ENCODE measurements at places on chromosomes 6 and 20.

DNA sequence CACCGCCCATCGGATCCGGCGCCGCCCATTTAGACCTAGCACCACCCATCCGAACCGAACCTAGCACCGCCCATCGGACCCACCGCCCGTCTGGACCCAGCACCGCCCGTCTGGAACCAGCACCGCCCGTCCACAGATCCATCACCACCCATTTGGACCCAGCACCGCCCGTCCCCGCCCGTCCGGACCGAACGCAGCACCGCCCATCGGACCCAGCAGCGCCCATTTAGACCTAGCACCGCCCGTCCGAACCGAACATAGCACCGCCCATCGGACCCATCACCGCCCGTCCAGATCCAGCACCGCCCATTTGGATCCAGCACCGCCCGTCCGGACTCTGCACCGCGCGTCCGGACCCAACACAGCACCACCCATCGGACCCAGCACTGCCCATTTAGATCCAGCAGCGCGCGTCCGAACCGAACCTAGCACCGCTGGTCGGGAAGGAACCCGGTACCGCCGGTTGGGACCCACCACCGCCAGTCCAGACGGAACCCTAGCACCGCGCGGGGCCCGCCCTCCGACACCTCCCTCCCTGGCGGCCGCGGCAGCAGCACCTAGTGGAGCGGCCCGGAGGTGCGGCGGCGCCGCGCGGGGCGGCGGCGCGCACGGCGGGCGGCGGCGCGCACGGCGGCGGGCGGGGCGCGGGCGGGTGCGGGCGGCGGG lies 348 bp upstream of the AFDN start:
- DNase-seq, result peak; percentile 72

- no peak for DNase-seq
These were observed 2.1 kb downstream of the PRSS35 start for GRCh38 chr6:83514466-83514865.

- DNase-seq, result no peak
These were observed 66.9 kb downstream of the SYNJ2 start for GRCh38 chr6:158048589-158048988.

DNA sequence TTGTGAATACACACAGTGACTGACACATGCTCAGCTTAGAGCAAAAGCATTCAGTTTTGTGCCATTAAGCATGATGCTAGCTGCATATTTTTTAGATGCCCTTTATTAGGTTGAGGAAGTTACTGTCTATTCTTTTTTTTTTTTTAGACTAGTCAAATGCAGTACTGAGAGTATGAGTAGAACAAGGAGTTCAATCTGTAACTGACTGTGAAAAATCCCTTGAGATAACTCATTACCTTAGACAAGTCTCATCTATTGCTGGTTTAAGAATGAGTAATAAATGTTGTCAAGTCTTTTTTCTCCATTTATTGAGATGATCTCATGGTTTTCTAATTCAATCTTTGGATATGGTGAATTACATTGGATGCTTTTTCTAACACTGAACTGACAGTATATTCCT lies 23.2 kb downstream of the AHI1 start:
- no peak for DNase-seq

DNA sequence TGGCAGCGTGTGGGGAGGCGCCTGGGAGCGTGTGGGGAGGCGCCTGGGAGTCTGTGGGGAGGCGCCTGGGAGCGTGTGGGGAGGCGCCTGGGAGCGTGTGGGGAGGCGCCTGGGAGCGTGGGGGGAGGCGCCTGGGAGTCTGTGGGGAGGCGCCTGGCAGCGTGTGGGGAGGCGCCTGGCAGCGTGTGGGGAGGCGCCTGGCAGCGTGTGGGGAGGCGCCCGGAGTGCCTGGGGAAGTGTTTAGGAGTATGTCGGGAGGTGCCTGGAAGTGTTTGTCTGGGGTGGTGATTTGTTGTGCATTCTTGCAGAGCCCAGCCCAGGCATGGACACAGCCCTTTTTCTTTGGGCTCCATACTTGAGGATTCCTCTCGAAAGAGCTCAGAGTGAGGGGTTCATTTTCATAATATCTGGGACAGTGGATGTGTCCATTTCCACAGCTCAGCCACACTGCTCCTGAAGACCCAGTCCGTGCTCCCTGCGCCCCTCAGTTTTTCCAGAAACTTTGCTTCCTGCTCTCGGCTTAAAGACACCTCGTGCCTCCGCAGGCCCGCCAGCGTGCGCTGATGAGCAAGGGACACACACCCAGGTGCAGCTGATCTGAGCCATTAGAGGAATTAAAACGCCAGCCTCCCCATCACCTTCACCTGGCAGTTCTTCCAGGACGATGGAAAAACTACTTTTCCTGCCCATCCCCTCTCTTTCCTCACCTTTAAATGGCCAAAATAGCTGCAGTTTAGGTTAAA lies 172.2 kb upstream of the THBS2 start:
- no peak for DNase-seq

DNA sequence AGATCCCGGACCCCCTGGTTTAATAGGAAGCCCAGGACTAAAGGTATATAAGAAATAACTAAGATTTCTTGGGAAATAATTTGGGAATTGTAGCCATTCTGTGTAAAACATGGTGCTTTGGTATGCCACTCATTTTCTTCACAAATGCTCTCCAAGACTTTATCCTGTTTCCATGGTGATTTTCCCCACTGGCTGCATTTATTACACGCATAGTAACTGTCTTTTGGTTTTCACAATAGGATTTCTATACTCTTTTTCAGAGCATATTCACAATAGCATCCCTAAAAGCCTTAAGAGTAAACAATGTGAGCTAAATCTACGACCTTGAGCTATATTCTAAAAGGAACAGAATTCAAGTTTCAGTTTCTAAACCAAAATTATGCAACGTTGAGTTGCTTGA lies 160.8 kb downstream of the COL9A1 start:
- no peak for DNase-seq

DNA sequence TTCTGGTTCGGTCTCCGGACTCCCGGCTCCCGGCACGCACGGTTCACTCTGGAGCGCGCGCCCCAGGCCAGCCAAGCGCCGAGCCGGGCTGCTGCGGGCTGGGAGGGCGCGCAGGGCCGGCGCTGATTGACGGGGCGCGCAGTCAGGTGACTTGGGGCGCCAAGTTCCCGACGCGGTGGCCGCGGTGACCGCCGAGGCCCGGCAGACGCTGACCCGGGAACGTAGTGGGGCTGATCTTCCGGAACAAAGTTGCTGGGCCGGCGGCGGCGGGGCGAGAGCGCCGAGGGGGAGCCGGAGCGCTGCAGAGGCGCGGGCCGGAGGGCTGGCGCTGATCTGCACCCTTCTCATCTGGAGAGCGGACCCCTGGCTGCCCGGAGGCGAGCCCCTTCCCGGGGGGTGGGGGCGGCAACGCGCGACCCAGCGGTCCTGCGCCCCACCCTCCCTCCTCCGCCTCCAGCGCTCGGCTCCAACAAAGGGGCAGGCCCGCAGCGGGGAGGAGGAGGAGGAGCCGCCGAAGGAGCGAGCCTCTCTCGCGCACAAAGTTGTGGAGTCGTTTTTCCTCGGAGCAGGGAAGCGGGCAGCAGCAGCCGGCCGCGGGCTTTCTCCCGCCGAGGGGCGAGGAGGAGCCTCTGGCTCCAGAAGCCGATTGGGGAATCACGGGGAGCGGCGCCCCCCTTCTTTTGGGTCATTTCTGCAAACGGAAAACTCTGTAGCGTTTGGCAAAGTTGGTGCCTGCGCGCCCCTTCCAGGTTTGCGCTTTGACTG lies at the start of gene UTRN:
UTRN (plus strand) TSS at position 553 of the 765 bp plus-strand sequence. CDS start 6,494 bp downstream, outside the sequence.
- peak; percentile 80 for DNase-seq

GRCh38 chr6:38269461-38270172 lies 370.1 kb downstream of the BTBD9 start:
- no peak for DNase-seq

DNA sequence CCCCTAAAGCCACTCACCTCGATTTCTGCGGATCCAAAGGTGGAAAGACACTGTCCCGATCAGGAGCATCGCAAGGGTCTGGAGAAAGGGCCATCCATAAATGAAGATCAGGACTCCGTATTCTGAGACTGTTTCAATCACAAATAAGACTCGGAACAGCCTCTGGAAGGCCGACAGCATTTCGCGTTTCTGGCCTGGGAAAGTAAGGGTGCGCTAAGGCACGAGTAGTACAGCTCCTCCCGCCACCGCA lies 44.6 kb downstream of the DPPA5 start:
- no peak for DNase-seq

DNA sequence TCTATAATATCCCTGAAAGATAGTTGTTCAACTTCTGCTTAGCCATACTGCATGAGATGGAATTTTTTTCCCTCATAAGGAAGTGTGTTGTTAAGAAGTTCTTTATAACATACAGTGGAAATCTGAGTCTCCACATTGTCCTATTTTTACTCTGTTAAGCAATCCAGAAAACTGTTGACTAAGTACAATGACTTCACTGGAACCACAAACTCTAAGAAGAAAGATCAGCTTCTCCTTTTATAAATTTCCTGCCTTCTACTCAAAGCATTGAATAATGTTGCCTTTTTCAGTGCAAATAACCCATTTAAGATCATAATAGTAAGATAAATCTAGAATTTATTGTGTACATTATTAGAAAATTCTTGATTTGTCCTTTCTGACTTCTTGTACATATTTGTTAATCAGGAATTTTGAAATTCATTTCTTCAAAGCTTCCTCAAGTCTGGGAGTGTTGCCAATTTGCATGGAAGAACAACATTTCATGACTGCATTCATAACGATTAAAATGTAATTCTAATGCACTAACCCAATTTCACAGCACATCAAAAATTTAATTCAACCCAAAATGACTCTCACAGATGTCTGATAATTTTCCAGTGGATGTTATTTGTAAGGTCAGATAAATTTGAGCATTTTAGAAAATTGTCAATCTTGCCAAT lies 45.6 kb upstream of the ANKEF1 start:
- no peak for DNase-seq

GRCh38 chr6:168216117-168216516 lies 103.5 kb downstream of the DACT2 start:
- DNase-seq, result no peak

GRCh38 chr6:150336299-150336698 lies 32.5 kb upstream of the IYD start:
- DNase-seq, result no peak

GRCh38 chr6:12935637-12936036 lies 219.1 kb downstream of the PHACTR1 start:
- DNase-seq, result no peak

DNA sequence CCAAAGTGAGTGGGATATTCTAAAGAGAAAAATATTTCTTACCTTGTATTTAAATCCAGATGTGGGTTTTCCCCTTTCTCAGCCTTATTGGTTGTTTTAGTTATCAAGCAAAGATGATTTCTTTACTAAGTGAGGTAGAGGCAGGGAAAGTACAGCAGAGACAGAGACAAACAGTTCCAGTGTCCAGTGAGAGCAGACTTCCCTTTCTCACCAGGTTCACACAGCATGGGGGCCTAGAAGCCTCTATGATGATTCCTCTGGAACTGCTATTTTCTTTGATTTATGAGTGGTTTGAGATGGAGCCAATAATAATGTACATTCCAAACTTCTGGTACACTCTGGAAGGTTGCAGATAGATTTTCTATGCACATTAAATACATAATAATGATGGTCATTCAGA lies 234.0 kb upstream of the MARCKS start:
- no peak for DNase-seq

DNA sequence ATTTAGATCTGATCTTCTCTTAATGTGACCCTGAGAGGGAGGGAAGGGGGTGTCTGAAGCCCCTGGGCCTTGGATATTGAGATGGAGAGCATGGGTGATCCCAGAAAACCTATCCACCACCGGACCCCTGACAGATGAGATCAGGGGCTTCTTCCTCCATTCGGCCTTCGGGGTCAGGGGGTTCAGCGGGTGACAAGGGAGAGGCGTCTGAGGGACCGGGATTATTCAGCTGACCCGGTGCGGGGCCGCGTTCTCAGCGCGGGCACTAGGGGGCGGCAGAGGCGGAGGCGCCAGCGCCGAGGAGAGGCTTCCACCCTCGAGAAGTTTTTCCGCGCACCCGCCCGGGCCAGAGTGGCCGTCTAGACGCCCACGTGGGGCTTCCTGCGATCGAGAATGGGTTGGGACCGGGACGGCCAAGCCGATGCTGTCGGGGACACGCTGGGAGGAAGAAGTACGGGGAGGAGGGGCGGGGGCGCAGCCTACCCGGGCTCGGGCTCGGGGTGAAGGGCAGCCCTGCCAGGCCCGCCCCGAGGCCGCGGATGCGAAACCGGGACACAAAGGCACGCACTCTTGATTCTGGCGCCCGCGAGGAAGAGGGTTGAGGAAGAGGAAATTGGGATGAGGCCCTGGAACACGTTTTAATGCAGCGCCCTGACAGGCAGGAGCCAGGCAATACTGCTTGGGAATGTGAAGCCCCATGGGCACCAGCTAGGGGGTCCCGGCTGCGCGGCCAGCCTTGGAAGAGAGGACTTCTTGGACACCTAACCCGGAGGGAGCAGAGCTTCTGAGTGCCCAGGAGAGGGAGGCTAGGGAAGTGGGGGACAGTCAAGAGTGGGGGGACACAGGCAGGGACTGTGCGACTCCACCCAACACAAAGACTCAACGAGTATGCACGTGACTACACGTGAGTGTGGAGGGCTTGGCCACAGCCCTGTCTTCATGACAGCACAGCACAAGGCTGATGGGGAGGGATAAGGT lies 30.6 kb downstream of the COL11A2 start:
- peak; percentile 93 for DNase-seq

GRCh38 chr6:13013681-13014503 lies 297.3 kb downstream of the PHACTR1 start:
- DNase-seq, result no peak

GRCh38 chr20:59708326-59708725 lies 104.0 kb downstream of the PHACTR3 start:
- DNase-seq, result no peak

DNA sequence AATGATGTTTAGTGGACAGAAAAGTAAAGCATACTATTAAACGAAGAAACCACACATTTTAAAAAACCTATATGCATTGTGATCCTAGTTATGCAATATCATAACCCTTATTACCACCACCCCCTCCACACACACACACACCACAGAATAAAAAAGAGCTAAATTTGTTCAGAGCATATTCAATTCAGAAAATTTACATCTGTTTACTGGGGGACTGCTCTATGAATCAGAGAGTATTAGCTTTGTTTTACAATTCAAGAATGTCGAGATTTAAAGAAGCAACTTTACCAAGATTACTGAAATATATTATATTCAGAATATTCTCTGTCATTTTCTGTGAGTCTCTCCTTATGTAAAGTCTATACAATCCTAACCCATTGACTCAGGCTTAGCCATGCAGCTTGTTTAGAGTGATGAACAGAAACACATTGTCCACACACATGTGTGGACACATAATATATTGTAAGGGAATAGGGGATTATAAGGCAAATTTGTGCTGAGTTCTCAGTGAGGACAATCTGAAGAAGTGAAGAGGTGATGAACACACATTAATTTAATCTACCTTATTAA lies 369.6 kb upstream of the MARCKS start:
- no peak for DNase-seq

Measured in activated naive CD4-positive, alpha-beta T cell treated with anti-CD3 and anti-CD28 coated beads, Interleukin-2, amount 50 U/mL, for 72 hours (primary cell).